ENCODE measurements at places on chromosomes 12 and 14.

- no peak for DNase-seq
Measured at GRCh38 chr12:131603106-131603938, 107.6 kb upstream of the SFSWAP start.

- DNase-seq: no peak
Measured at GRCh38 chr12:2416158-2416557, 363.4 kb downstream of the CACNA1C start.

GRCh38 chr14:71231521-71232393 is 324.5 kb downstream of the PCNX1 start:
- DNase-seq: no peak

DNA sequence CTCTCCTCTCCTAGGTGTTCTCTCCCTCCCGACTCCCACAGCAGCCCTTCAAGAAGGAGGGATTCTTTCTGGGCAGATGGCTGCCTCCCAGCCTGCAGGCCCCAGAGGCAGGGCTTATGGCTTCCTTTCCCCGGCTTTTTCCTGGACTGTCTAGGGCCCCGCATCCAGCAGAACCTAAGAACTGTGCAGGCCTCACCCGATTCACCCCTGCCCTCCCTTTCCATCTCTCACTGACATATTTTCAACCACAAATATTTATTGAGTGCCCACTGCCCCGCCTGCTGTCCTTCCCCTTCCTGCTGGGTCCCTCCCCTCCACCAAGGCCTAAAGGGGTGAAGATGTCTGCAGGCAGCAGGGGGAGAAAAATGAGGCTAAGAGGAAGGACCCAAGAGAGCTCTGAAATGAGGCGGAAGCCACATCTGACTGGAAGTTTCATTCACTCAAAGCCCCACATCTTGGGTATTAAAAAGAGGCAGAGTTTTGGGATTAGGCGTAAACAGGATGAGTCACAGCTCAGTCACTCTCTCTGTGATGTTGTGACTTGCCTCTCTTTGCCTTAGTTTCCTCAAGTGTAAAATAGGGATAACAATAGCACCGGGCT is 2.9 kb downstream of the SCNN1A start:
- DNase-seq: no peak

DNA sequence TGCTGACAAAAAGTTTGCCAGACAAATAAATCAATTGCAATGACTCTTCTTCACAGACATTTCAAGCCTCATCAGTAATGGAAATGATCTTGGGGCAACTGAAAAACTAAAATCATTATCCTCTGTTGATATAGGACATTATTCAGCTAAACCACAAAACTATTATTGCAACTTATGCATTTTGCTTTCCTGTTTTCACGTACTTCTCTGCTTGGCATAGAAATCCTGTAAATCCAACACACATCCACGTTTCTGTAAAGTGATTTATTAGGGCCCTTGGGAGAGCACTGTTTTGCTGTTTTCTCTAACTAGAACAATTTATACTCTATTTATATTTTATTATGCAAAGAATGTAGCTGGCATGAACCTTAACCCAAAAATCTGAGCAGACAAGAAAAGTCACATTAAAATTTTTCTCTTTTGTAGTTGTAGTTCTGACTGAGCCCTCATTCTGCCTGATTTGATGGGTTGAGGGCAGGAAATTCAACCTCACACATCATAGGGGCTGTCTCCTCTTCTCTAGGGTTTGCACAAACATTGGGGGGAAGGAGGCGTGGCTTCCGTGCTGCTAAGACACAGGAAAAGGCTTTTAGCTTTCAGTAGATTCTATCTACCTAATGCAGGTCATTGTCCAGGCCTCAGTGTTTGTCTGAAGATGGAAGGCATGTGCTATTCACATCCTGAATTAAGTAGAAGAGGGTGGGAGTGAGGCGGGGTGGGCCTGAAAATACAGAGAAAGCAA is 11.5 kb upstream of the NUP107 start:
- peak; percentile 80 for DNase-seq

DNA sequence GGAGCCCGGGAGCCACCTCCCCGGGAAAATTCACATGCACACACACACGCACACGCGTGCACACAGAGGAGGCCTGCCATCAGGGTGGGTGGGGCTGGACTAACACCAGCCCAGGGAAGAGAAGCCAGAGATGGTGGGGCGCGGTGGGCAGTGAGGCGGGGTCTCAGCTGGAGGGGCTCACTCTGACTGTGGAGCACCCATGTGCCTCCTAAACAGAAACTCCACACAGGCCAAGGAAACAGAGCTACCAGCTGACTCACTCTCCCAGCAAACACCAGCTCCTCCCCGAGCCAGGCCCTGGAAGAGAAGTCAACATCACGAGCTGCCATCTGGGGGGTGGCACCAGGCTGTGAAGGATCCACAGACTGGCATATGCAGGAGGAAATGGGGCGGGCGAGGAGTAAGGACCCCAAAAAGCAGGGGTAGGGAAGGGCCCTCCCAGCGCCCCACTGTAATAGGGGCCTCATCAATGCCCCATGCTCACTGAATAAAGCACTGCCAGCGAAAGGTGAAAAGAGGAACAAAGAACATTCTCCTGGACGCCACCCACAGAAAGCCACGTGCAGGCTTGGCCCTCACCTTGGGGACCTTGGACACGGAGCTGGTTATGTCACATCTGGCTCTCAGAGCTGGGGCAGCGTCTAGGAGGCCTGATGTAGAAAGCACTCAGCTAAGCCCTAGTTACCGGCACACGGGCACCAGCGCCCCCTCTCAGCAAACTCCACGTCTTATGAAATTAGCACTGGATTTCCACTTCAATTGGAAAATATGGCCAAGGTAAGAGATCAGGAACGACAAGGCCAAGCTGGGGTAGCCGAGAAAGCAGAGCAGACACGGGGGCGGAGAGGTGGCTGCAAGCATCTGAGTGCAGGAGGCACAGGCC is 8.4 kb upstream of the INF2 start:
- DNase-seq: no peak

GRCh38 chr12:52119398-52120254 is 40.1 kb downstream of the SMIM41 start:
- DNase-seq: peak; percentile 54

DNA sequence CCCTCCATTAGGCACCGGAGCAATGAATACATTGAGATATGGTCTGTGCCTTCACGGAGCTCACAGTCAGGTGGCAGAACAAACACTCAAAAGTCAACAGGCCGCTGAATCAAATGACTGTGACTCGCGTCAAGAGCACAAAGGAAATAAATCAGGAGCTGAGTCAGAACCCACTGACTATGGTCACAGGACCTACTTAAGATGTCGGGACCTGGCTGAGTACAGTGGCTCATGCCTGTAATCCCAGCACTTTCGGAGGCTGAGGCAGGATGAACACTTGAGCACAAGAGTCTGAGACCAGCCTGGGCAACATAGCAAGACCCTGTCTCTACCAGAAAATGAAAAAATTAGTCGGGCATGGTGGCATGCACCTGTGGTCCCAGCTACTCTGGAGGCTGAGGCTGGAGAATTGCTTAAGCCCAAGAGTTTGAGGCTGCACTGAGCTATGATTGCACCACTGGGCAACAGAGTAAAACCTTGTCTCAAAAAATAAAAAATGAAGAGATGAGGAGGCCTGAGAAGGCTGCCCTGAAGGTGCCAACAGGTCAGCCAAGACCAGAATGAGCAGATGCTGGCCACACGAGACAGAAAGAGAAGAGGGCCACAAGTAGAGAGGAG is 19.9 kb downstream of the TMEM233 start:
- DNase-seq: no peak
